ENCODE measurements at places on chromosomes 2 and 18. TPM values are rescaled to one million over a fixed set of nuclear protein-coding genes. Genes with fewer than 3 reads are reported as not detected.

CCL20 gene
- total RNA-seq, result not detected

AQP12A gene
- total RNA-seq, result not detected

ITPRIPL1 gene
- total RNA-seq, result 5.5 TPM

DES gene
- 30.6 TPM for total RNA-seq

RNF152 gene
- total RNA-seq, result 7.5 TPM

TUBB8B gene
- total RNA-seq, result 0.63 TPM

GCKR gene
- 1.1 TPM for total RNA-seq

ACKR3 gene
- 0.49 TPM for total RNA-seq

NTSR2 gene
- total RNA-seq, result not detected

GPC1 gene
- 158 TPM for total RNA-seq

ALPI gene
- not detected for total RNA-seq

DSC2 gene
- 10.4 TPM for total RNA-seq

DSG4 gene
- total RNA-seq, result under 0.01 TPM

UGT1A10 gene
- not detected for total RNA-seq

CRYGC gene
- not detected for total RNA-seq

SOX11 gene
- total RNA-seq, result 10.4 TPM

RFTN2 gene
- 0.16 TPM for total RNA-seq

LOXL3 gene
- 14.8 TPM for total RNA-seq

ADNP2 gene
- 20.7 TPM for total RNA-seq

DCDC2C gene
- total RNA-seq, result not detected

GORASP2 gene
- total RNA-seq, result 72.5 TPM

EDAR gene
- 0.51 TPM for total RNA-seq

DUSP2 gene
- 2.1 TPM for total RNA-seq

TRIM54 gene
- total RNA-seq, result not detected

AP1S3 gene
- 26.5 TPM for total RNA-seq

C2orf80 gene
- not detected for total RNA-seq

SMYD1 gene
- total RNA-seq, result not detected

CCDC85A gene
- 0.63 TPM for total RNA-seq

GKN2 gene
- total RNA-seq, result not detected

RAB17 gene
- total RNA-seq, result 0.63 TPM

SLC14A1 gene
- 0.38 TPM for total RNA-seq

MAP4K3 gene
- 22.5 TPM for total RNA-seq

MC2R gene
- not detected for total RNA-seq

WDR12 gene
- 6.6 TPM for total RNA-seq

PLCD4 gene
- not detected for total RNA-seq

CNRIP1 gene
- total RNA-seq, result 15.1 TPM
